ENCODE measurements at places on chromosomes 4 and X.
A peak's percentile ranks its signal among the peaks of the same experiment; 100 is the strongest.

GRCh38 chrX:24282381-24283126, 31.3 kb downstream of the SUPT20HL2 start:
- no peaks in the 10 kb centered on the region for H3K4me1 ChIP-seq
- no peaks in the 10 kb centered on the region for H3K36me3 ChIP-seq
- DNase-seq = no peak

GRCh38 chrX:110310896-110311295, 7.0 kb downstream of the AMMECR1 start:
- peaks cover 19% of the 10 kb centered on the region for H3K4me1 ChIP-seq
- H3K4me3 ChIP-seq = no peak overlapping the region
- no peak for DNase-seq
- no peak overlapping the region for H3K27ac ChIP-seq
- H3K27me3 ChIP-seq = no peaks in the 10 kb centered on the region
- no peaks in the 10 kb centered on the region for H3K36me3 ChIP-seq

DNA sequence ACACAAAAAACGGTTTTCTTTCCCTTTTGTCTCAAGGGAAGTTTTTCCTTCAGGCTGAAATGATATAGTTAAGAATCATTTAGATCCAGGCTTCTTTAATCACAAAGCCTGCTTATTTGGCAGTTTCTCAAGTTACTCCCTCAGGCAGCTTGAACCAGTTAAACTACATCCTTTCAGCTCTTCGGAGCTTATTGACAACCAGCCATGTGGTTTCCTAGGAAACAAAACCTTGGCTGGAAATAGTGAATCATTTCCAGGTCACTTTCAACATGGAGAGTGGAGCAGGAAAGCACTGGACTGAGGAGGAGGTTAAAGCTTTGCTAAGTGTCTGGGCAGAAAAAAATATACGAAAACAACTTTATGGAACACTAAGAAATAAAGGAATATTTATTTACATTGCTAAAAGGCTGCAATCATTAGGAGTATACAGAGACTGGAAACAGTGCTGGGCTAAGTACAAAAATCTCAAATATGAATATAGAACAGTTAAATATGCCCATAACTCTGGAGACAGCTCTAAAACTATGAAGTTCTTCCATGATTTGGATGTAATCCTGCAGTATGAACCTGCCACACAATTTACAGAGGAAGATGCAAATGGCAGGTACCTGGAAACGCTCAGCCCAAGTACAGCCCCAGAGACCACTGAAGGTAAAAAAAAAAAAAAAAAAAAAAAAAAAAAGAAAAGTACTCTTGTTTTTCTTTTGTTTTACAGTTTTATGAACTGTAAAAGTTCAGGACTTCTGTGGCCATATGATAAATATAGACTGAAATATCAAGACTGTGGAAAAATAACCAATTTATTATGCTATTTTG, 23.2 kb upstream of the AASDH start:
- peaks cover 25% of the 10 kb centered on the region for H3K4me1 ChIP-seq
- no peaks in the 10 kb centered on the region for H3K27me3 ChIP-seq
- H3K27ac ChIP-seq = peak overlapping the region; percentile 65

DNA sequence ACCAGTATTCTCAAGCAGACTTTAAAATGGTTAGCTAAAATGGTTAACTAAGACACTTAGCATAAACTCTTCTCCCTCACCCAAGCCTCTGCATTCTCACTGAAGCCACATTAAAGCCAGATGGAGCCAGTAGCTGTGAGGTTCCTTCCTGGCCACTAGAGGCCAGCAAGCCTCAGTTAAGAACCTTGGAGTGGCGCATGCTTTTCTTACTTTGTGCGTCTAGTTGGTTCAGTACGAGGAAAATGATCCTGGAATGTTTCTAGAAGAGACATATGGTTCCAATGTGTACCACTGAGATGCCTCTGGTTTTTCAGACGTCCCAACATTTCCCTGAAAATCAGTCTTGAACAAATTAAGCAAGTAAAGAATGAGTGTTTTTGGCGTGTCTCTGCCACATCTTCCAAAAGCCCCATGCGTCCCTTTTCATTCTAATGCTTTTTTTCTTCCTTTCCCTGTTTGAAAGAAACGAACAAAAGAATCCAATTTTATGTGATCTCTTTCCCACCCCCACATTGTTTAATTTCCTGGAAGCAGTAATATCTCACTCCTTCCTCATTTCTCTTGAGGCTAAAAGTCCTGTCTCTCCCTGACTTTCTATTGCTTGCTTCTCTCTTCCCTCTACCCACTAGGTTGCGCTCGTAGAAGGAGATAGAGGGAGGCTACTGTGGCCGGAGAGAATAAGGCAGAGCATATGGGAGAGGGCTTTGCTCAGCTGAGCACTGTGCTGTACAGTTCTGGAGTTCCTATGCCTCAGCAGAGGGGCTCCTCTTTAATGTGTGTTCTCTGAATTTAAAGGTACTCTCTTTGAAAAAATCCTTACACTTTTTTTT, 82.9 kb upstream of the TAB3 start:
- no peaks in the 10 kb centered on the region for H3K4me1 ChIP-seq
- H3K27me3 ChIP-seq = 0 out of 2 replicates have a peak, but pooled peaks cover 8% of the 10 kb centered on the region
- peak overlapping the region; percentile 31 for H3K4me3 ChIP-seq

- H3K27ac ChIP-seq = no peak overlapping the region
- H3K27me3 ChIP-seq = no peaks in the 10 kb centered on the region
- DNase-seq = no peak
- no peaks in the 10 kb centered on the region for H3K4me1 ChIP-seq
- no peak overlapping the region for H3K4me3 ChIP-seq
- H3K36me3 ChIP-seq = no peaks in the 10 kb centered on the region
Observed at GRCh38 chr4:155510771-155511170, 134.0 kb upstream of the MAP9 start.

GRCh38 chr4:46890056-46890455, 19.0 kb downstream of the COX7B2 start:
- DNase-seq = no peak
- no peaks in the 10 kb centered on the region for H3K4me1 ChIP-seq
- no peaks in the 10 kb centered on the region for H3K36me3 ChIP-seq
- no peak overlapping the region for H3K4me3 ChIP-seq

DNA sequence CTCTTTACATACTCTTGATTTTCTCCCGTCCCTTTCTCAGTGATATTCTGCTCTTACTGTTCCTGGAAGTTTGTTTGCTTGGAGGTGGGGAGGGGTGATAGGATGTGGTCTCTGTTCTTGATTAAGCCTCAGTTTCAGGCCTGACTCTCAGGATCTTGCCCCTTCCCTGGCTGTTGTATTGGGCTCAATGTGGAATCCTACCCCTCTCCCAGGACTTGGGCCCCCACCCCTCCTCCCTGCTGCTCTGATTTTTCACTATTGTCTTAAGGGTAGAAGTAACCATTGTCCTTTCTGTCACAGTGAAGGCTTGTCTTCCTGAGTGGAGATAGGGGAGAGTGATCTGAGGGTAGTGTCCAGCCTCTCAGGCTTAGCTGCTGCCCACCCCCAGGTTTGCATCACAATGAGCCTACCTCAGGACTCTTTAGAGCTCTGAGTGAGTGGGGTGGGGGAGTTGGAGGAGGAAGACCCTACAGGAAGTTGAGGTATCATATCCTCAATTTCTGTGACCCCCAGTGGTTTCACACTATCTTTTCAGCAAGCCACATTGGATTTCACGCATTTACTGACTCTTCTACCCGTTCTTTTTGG, 16.5 kb downstream of the CDKL5 start:
- no peak for DNase-seq
- H3K4me3 ChIP-seq = no peak overlapping the region

GRCh38 chrX:41607264-41607832, 81.4 kb upstream of the GPR34 start:
- H3K4me1 ChIP-seq = no peaks in the 10 kb centered on the region
- no peak overlapping the region for H3K27ac ChIP-seq
- H3K4me3 ChIP-seq = no peak overlapping the region
- DNase-seq = no peak
- H3K36me3 ChIP-seq = no peaks in the 10 kb centered on the region

- peak; percentile 18 for DNase-seq
- H3K27me3 ChIP-seq = no peaks in the 10 kb centered on the region
- H3K4me3 ChIP-seq = peak overlapping the region; percentile 91
- H3K27ac ChIP-seq = no peak overlapping the region
Observed at GRCh38 chrX:150361070-150361776, 1.9 kb upstream of the MAMLD1 start.

- peaks cover 39% of the 10 kb centered on the region for H3K4me1 ChIP-seq
- H3K4me3 ChIP-seq = no peak overlapping the region
- H3K27ac ChIP-seq = peak overlapping the region; percentile 23
- no peak for DNase-seq
- H3K27me3 ChIP-seq = no peaks in the 10 kb centered on the region
- no peaks in the 10 kb centered on the region for H3K36me3 ChIP-seq
Observed at GRCh38 chrX:72395237-72395636, 89.5 kb upstream of the CITED1 start.

DNA sequence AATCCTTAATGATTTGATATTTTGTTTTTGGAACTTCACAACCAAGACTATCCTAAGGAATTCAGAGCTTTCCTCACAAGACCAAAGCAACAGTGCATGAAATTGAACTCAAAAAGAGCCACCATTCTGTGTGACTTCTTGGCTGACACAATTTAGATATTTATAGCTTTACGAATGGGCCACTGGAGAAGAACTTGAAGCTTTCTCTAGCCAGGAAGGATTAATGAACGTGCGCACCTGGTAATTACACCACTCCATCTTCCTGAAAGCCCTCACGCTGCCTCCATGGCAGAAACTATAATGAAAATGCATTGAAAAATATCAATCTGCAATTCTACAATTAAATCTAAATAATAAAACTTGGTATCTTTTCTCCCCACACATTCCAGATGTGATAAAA, 1057.8 kb downstream of the DMD start:
- no peak overlapping the region for H3K4me3 ChIP-seq
- no peaks in the 10 kb centered on the region for H3K36me3 ChIP-seq
- DNase-seq = no peak
- H3K27me3 ChIP-seq = no peaks in the 10 kb centered on the region
- H3K27ac ChIP-seq = no peak overlapping the region
- H3K4me1 ChIP-seq = no peaks in the 10 kb centered on the region

DNA sequence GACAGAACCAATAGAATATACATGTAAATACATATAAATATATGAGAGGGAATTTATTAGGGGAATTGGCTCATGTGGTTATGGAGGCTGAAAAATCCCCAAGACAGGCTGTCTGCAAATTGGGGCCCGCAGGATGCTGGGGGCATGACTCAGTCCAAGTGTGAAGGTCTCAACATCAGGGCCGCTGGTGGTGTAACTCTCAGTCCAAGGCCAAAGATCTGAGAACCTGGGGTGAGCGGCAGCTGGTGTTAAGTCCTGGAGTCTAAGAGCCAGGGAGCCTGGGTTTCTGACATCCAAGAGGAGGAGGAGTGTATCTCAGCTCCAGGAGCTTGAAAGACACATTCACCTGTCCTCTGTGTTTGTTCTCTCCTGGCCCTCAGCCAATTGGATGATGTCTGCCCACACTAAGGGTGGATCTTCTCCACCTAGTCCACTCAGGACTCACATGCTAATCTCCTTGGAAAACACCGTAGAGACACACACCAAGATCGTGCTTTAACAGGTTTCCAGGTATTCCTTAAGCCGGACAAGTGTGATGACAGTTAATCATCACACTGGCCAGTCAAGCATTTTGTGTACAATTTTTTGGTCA, 28.9 kb downstream of the TIGD2 start:
- DNase-seq = no peak
- peaks cover 14% of the 10 kb centered on the region for H3K4me1 ChIP-seq
- H3K27ac ChIP-seq = no peak overlapping the region
- H3K27me3 ChIP-seq = no peaks in the 10 kb centered on the region

GRCh38 chrX:69123481-69123880, 41.8 kb downstream of the PJA1 start:
- no peak overlapping the region for H3K4me3 ChIP-seq
- no peaks in the 10 kb centered on the region for H3K27me3 ChIP-seq
- no peaks in the 10 kb centered on the region for H3K36me3 ChIP-seq
- no peak overlapping the region for H3K27ac ChIP-seq
- no peaks in the 10 kb centered on the region for H3K4me1 ChIP-seq

DNA sequence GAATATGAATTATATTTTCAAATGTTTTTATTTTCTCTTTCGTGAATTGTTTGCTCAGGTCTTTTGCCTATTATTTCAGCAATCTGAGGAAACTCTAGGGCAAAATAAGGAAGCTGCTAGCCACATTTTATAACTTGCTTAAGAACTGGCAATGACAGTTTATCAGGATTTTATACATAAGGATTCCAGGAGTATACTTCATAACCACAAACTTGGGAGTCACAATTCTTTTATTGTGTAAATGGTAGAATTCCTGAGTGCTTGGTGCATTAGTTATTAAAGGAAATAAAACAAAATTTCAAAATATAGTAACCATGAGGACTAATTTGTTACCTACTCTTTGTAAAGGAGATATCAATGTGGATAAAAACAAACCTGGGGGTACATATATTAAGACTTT, 54.4 kb downstream of the PALLD start:
- no peak overlapping the region for H3K4me3 ChIP-seq
- peak overlapping the region; percentile 82 for H3K27ac ChIP-seq
- H3K4me1 ChIP-seq = peaks cover 25% of the 10 kb centered on the region
- peak; percentile 86 for DNase-seq

DNA sequence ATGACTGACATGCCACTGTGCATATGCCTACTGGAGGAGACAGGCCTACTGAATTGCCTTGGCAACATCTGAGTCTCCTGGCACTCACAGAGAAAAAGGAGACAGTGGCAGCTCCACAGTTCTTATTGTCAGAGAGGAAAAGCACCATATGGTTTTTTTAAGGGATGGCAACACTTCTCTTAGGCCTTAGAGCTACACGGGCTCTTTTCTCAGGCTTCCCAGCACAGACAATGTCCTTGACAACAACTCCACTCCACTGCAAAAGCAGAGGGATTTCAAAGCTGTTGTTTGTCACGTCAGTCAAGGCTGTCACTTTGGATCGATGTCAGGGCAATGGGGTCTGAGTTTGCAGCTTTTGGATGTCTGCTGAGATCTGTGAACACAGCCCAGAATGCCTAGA, 4.7 kb upstream of the CLCN4 start:
- no peak for DNase-seq
- H3K36me3 ChIP-seq = no peaks in the 10 kb centered on the region
- H3K27me3 ChIP-seq = no peaks in the 10 kb centered on the region
- no peak overlapping the region for H3K4me3 ChIP-seq
- peaks cover 2% of the 10 kb centered on the region for H3K4me1 ChIP-seq

DNA sequence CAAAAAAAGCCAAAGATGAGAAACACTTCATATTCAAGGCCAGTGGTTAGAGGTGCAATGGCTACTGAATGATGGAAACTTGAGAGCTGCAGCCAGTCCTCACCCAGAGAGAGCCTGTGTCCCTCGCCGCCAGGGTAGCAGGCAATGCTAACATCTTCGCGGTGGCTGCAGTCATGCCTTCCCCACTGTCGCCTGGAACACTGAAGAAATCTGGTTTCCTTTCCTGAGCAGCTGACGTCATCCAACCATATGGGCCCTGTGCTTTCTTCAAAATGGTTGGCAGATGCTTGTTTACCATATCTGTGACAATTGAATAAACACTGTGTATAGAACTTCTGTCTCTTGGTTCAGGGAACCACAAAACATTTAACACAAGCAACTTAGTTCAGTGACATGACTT, 39.7 kb downstream of the PRSS12 start:
- H3K4me3 ChIP-seq = no peak overlapping the region
- H3K27me3 ChIP-seq = no peaks in the 10 kb centered on the region
- no peak overlapping the region for H3K27ac ChIP-seq
- H3K4me1 ChIP-seq = no peaks in the 10 kb centered on the region
- H3K36me3 ChIP-seq = no peaks in the 10 kb centered on the region

All from PC-3 (cell line).